ENCODE measurements at places on chromosomes 4 and X. TPM values are rescaled to one million over a fixed set of nuclear protein-coding genes. Genes with fewer than 3 reads are reported as not detected.

The BMP15 gene
- total RNA-seq: not detected

DNA sequence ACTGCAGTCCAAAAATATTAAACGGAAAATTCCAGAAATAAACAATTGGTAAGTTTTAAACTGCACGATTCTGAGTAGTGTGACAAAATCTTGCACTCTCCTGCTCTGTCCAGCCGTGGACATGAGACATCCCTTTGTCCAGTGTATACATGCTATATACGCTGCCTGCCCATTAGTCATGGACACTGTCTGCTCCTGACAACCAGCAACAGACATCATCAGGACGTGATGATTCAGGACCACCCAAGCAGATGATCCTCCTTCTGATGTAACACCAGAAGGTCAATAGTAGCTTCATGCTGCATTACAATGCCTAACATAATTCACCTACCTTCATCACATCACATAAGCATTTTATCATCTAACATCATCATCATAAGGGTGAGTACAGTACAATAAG lies 36.3 kb downstream of the ATRX start:
- DNase-seq: no peak

DNA sequence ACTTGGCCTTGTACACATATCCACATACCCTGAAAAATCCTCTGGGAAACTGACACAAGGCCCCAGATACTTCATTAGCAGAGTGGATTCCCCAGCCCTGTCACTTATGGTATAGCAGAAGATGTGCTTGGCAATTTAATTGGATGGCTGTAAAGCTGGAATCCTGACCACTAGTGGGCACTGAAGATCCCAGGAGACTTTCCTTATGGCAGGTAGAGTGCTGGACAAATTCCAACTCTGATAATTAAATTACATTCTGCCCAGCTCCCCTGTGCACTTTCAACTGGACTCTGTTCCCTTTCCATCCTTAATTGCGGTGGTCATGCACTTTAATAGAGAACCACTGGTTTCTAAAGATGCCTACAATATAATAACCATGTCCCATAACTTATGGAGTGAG lies 119.8 kb downstream of the DCK start:
- no peak for DNase-seq

The FAM50A gene
- total RNA-seq: 77.1 TPM

GRCh38 chr4:39020130-39020529 lies 12.1 kb downstream of the TMEM156 start:
- DNase-seq: no peak

DNA sequence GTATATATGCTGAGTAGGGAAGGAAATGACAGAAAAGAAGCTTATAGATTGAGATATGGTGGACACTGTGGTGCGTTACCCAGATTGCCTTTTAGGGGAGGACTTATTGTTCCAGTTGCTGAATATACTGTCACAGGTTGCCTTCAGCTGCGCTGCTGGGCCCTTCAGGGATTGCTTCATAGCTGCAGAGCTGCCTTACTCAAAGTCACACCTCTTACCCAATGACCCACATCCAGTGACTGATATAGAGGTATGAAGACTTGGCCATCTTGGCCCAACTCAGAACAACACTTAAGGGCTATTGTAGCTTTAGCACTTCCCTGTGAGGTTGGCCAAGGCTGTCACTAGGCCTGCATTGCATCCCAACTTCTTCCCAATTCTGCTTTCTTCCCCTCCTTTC lies 63.4 kb upstream of the TMEM164 start:
- no peak for DNase-seq

The PNMA3 gene
- not detected for total RNA-seq

DNA sequence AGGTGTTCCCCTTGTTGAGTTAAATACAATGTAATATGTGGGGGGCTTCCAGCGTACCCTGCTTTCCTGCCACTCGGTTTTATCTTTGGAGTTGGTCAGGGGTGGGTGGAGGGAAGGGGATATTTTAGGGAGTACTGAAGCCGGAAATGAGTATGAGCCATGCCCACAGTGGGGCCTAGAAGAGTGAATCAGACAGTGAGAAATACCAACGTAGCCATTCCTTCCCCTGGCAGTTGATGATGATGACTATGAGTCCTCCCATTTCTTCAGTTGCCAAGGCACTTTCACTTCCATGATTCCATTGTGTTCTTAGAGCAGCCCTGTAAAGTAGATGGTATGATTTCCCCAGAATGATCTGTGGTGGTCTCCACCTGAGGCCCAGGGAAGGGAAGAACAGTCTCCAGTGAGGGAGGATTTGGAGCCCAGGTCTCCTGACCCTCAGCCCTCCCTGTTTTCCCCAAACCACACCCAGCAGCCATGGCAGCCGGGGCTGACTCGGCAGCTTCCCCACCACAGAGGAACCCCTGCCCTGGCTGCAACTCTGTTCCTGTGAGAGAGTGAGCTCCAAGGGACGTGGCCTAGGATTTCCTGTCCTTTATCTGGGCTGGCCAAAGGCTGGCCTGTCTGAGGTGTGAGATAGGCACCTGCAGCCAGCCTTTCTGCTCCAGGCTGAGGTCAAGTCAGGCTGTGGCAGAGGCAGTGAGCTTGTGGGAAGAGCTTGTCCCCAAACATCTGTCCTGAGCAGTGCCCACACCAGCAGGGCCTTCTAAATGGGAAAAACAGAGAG lies 52.7 kb downstream of the STARD8 start:
- DNase-seq: no peak

- no peak for DNase-seq
Observed at GRCh38 chr4:146633471-146633800, 5.3 kb upstream of the POU4F2 start.

DNA sequence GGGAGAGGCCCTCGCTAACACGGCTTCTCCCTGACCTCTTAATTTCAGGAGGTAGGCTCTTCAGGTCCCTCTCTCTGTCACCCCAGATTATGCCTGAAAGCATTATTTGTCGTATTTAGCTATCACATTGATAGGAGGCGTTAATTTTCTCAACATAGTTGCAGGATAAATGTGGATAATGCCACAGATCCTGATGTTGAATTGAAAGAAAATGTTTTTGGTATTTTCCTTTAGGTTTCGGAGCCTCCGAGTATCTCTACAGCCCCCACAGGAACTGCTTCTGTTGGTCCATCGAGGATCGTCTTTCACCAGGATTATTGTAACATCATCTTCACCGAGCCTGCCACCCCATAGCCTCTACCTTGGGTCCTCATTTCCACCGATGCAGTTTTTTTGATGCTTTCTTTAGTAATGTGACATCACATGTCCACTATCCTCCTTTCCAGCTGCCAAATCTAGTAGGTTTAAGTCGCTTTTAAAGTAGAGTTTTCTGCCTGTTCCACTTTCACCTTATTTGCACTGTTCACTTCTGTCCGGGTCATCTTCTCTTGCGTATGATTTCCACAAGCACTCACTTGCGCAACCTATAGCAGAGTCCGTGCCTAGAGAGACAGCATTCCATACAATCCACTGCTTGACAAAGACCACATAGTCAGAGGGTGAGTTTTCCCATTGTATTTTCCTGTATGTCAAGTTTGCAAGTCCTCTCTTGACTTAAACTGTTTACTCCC lies 665 bp downstream of the TIGD2 start:
- DNase-seq: no peak

DNA sequence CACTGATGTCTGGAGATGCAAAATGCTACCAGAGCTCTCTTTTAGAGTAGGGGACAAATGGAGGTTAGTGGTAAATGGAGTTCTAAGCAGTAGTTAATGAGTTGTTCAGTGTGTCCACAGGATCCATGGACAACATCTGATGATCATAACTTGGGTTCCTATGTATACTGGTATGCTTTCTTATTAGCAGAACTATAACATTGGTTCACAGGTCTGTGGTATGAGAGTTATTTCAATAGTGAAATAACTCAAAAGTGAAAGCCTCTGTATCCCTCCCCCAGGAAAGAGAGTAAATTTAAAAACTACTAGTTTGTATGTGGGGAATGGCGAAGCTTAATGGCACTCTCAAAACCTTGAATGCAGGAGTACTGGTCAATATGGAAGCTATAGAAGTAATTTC lies 363.5 kb upstream of the EMCN start:
- DNase-seq: no peak

The DMRTC1 gene
- not detected for total RNA-seq

- DNase-seq: no peak
Observed at GRCh38 chr4:186691396-186691795, 32.3 kb downstream of the FAT1 start.

- no peak for DNase-seq
Observed at GRCh38 chrX:68708503-68709290, 61.2 kb downstream of the STARD8 start.

The STOX2 gene
- 12.2 TPM for total RNA-seq

DNA sequence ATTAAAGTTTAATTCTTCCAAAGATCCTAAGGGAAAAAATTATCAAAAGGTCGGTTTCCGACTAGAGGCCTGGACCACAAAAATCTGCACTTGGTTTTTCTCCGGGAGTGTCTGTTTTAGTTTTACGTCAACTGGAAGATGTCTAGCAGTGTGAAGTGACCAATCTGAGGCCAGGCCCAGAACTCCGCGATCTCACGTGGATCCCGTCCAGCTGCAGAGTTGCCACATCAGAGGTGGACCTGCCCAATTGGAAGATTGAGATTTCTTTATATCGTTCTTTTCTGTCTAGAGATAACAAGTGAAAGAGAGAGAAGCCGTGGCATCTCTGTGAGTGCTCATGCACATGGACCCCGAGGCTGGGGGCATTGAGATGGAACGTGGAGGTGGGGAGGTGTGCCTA lies 115.8 kb downstream of the AFF1 start:
- DNase-seq: no peak

- DNase-seq: no peak
Observed at GRCh38 chr4:119894650-119895208, 171.9 kb downstream of the MAD2L1 start.

DNA sequence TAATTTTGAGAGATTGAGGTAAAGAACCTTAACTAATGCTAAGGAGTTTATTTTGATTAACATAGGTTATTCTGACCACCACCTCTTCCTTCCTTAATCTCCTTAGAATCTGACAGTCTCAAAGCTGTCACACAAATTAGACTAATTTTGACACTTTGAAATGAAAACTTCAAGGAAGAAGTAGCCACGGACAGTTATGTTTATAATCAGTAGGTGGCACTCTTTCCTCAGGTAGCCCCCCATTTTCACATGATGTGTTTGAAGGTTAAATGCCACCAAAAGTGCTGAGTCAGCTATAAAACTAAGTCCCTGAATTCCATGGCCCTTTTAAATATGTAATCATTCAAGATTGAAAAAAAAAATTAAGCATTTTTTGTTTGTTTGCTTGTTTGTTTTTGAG lies 22.4 kb downstream of the TMEM33 start:
- no peak for DNase-seq

GRCh38 chr4:94635177-94635576 lies 122.6 kb upstream of the BMPR1B start:
- DNase-seq: peak; percentile 39

DNA sequence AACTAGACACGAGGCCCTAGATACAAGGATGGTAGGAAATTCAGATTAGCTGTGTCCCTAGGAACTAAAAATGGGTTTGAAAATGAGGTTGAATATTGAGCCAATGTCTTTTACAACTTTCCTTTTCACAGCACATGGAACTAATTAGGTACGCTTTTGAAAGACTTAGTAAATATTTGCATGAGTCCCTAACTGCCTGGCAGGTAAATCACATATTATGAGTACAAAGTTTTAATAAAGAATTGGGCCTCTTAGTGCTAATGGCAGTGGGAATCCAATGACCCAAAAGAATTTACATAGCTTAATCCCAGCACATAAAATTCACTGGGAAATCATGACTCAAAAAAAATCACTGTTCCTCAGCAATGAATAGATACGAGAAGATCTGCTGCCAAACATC lies 16.8 kb downstream of the MUC7 start:
- DNase-seq: no peak

The USP17L10 gene
- not detected for total RNA-seq

DNA sequence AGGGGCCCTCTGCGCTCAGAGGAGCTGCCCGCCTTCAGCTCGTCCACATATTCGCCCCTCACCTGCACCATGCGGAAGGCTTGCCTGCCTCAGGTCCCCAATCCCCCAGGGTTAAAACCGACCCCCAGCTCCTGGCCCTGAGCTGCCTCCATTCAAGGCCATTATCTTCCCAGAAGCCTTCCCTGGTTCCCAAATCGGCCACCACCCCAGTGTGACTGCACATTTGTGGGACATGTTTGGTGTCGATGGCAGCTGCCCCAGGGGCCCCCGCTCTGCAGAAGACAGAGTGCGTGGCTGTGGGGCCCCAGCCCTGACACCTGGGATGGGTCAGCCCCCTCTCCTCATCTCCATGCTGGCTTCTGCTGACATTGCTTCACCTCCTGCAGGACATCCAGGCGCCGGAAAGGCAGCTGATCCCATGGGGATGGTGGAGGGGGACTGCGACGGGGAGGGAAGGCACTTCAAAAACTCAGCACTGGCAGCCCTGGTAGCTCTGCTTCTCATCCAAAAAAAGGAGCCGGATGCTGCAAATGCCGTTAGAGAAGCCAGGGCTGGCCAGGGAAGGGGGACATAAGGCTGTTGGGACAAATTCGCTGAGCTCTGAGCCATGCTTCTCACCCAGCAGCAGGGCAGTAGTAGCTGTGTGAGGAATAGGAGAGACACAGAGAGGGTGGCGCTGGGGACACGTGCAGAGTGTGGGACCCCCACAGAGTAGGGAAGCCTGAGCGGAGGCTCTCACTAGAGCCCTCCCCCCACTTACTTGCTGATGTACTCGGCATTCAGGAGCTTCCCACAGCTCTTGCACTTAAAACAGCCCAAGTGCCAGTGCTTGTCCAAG lies 78.5 kb downstream of the ABLIM2 start:
- DNase-seq: no peak

The CT45A2 gene
- not detected for total RNA-seq

GRCh38 chr4:32061916-32062315 lies 1341.7 kb downstream of the PCDH7 start:
- no peak for DNase-seq

The ZNF718 gene
- total RNA-seq: 4.4 TPM

GRCh38 chr4:544386-545105 lies 31.5 kb downstream of the TMEM271 start:
- DNase-seq: no peak

GRCh38 chrX:113369056-113369455 lies 528.4 kb upstream of the AMOT start:
- no peak for DNase-seq

The NDNF gene
- total RNA-seq: 2.0 TPM

GRCh38 chrX:70754169-70754848 lies 154.2 kb downstream of the TEX11 start:
- no peak for DNase-seq

DNA sequence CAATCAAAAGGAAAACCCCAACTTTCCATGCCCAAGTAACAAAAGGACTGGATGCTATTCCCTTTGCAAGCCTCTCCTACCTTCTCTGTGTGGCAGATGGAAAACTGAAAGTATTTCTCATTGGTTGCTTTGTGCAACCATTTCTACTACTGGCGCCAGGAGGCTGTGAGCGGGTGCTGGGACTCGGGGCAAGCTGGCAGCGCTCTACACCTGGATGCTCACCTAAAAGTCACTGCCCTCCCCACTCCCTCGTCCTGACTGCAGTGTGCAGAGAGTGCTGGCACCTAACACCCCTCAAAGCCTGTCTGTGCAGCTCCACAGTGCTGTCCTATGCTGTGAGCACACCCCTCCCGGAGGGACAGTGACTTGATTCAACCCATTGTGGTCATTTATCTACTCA lies 54.2 kb upstream of the STS start:
- no peak for DNase-seq

- no peak for DNase-seq
Observed at GRCh38 chr4:78707268-78707667, 68.9 kb upstream of the BMP2K start.
